ENCODE measurements at places on chromosomes 6 and 20.

DNA sequence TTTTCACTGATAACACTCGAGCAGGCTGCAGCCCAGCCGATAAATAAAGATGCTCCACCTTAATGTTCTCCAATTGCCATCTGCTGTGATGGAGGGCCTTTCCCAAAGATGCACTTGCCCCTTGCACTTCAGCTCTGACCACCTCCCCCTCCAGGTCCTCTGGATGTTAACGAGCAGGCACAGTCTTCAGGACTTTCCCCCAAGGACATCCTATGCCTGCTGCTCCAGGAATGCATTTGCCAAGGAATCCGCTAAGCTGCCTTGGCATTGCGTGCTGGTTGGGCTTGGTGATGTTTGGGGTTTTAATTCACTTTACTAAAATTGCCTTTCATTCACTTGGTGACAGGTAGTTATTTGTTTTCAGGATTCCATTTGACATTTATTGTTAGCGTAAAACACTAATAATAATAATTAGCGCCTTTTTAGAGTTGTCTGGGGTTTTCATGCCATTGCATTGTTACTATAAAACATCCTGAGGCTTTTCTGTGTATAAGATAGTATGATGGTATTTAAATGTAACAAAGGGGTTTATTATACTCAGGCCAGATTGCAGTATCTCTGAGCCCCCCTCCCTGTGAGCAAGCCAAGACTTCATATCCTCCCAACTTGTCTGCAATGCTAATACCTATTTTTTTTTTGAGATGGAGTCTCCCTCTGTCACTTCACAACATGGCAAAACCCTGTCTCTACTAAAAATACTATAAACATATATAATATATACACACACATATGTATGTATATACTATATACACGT lies 66.7 kb upstream of the TSHZ2 start:
- DNase-seq, result no peak

DNA sequence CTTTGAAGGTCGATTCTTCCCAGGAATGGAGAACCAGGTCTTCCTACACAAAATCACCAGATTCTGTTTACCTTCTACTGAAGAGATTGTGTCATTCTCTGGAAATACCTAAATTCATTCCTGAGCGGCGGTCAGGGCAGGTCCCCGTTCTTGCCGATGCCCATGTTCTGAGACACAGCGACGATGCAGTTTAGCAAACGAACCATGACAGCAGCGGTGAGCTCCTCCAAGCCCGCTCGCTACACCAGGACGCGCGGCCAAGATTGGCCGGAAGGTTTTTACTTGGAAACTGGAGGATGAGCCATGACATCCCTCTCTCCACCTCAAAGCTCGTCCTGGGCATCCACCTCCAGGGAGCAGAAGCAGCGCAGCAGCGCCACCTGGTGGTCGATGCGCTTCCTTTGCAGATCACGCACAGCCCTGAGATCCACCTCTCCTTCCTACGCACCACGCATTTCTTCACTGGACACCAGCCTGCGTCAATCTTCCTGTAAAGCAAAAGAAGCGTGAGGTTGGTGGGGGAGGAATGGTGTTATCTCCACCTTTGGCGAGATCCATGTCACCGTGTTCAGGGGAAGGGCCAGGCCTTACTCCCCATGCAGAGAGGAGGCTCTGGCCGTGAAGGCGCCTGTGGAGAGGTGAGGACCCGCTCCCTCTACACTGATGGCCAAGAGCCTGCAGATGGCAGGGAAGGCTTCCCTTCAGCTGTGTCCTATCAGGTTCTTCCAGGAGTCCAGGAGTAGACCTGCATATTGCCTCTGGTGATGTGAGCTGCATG lies 9.9 kb upstream of the HLA-B start:
- peak; percentile 87 for DNase-seq

GRCh38 chr6:18712595-18712994 lies 325.4 kb downstream of the RNF144B start:
- no peak for DNase-seq

DNA sequence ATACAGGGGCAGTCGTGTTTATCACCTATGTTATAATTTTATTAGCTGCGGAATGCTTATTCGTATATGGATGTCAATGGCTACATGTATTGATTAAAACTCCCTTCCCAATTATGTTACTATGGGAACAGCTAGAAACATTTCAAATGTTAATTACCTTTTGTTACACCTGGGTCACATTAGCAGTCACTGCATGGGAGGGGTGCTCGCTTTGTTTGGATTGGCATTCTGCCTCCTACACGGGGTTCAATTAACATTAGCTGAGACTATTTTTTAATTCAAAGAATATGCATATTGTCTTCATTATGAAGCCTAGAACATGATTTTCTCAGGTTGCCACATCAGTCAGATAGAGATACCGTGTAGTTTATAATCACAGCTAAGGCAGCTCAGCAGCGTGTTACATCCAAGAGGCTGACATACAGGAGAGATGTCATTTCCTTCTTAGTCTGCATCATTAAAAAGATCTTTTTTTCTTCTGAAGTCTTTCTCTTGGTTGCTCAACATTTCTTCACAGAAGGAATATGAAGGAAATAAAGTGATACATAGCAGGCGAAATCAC lies 76.2 kb upstream of the RPS6KA2 start:
- DNase-seq, result no peak

DNA sequence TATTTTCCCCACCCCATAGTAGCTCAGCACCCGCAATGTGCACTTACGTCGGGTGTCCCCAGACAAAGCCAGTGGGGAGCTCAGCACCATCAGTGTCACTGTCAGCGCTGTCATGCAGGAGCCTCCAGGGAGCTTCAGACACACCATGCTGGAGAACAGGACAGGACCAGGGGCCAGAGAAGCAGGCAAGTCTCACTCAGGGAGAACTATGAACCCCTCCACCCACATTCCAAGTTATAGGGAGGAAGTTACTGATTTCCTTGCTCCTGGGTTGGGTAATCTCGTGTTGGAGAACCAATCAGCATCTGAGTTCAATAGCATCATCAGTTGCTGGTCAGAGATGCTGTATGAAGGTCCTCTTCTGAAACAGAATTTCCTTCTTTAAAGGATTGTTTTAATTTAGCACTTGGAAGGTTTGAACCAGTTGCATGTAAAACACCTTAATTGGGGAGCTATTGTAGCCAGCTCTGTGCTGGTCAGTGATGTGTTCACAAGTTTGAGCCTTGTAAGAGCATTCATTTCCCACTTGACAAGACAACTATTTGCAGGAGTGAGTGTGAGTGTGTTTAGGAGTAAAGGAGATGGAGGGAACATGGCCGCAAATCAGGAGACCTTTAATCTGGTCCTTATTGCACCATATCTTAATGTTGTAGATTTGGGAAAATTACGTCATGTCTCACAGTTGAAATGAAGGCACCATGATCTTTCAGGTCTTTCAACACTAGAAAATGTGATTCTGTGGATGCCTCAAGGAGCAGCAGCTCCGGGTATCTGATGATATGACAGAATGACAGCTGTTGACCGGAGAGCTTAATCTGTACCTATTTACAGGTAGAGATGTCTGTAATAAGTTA lies at the start of gene HLA-DRB1:
TSS of gene HLA-DRB1 (minus strand) at position 253 of the 854 bp plus-strand sequence. CDS start at position 147, 106 bp downstream.
- peak; percentile 69 for DNase-seq

GRCh38 chr20:48051794-48052474 lies 266.7 kb upstream of the SULF2 start:
- no peak for DNase-seq

GRCh38 chr6:18211338-18211737 lies 53.0 kb downstream of the DEK start:
- no peak for DNase-seq

GRCh38 chr6:169539176-169539897 lies 162.5 kb downstream of the WDR27 start:
- no peak for DNase-seq

- no peak for DNase-seq
Measured at GRCh38 chr6:125375821-125376220, 74.1 kb upstream of the HDDC2 start.

- no peak for DNase-seq
Measured at GRCh38 chr6:13979284-13980171, 54.8 kb downstream of the RNF182 start.

DNA sequence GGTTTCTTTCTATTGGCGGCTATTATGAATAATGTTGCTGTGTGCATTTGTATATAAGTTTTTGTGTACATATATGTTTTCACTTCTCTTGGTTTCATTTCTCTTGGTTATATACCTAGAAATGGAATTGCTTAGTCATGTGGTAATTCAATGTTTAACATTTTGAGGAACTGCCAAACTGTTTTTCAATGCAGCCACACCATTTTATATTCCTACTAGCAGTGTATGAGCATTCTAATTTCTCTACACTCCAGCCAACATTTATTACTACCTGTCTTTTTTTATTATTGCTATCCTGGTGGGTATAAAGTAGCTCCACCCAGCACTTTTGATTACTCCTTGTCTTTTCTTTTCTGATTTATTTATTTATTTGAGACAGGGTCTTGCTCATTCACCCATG lies 54.8 kb downstream of the PHACTR2 start:
- DNase-seq, result no peak
